ENCODE measurements at places on chromosomes 1 and 21. TPM values are rescaled to one million over a fixed set of nuclear protein-coding genes. Genes with fewer than 3 reads are reported as not detected.
A peak's percentile ranks its signal among the peaks of the same experiment; 100 is the strongest.

OR2L3 gene
- total RNA-seq: not detected

C1orf185 gene
- total RNA-seq: not detected

CLIC6 gene
- total RNA-seq: 11.2 TPM

LIN28A gene
- total RNA-seq: not detected

GPR157 gene
- 42.2 TPM for total RNA-seq

CLDN14 gene
- total RNA-seq: not detected

RGS4 gene
- total RNA-seq: 0.52 TPM

PKLR gene
- total RNA-seq: not detected

TMEM51 gene
- total RNA-seq: 4.9 TPM

- DNase-seq: peak; percentile 86
Measured at GRCh38 chr1:16078925-16079656, 5.6 kb upstream of the FAM131C start.

- DNase-seq: no peak
Measured at GRCh38 chr1:7534061-7534825, 236.9 kb upstream of the VAMP3 start.

- no peak for DNase-seq
Measured at GRCh38 chr1:68551459-68551858, 54.6 kb upstream of the DEPDC1 start.

DNA sequence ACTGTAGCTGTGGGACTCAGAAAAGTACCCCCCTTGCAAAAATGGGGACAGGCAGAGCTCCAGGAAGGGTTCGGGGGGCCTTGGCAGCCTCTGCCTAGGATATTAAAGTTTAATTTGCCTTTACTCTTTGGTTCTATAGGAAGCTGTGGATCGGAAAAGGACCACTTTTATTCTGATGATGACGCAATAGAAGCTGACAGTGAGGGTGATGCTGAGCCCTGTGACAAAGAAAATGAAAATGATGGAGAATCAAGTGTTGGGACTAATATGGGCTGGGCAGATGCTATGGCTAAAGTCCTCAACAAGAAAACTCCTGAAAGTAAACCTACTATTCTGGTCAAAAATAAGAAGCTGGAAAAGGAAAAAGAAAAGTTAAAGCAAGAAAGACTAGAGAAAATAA, 17.1 kb downstream of the RRP15 start:
- DNase-seq: no peak

- DNase-seq: no peak
Measured at GRCh38 chr1:193558491-193559028, 372.1 kb upstream of the B3GALT2 start.

- DNase-seq: no peak
Measured at GRCh38 chr21:41215856-41216408, 48.0 kb downstream of the BACE2 start.

DNA sequence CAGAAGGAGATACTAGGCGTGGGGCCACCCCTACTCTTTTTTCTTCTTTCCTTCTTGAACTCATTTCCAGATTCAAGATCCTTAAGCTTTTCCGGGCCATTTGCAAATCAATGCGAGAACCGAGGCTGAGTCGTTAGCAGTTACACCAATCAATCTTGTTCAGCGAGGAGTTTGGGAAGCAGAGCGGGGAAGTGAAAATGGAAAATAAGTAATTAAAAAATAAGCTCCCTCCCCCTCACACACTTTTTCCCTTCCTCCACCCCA, 1.7 kb upstream of the NEGR1 start:
- no peak for DNase-seq

- no peak for DNase-seq
Measured at GRCh38 chr1:109904105-109904817, 6.4 kb upstream of the CSF1 start.

- DNase-seq: no peak
Measured at GRCh38 chr1:2337501-2337900, 53.9 kb downstream of the MORN1 start.

DNA sequence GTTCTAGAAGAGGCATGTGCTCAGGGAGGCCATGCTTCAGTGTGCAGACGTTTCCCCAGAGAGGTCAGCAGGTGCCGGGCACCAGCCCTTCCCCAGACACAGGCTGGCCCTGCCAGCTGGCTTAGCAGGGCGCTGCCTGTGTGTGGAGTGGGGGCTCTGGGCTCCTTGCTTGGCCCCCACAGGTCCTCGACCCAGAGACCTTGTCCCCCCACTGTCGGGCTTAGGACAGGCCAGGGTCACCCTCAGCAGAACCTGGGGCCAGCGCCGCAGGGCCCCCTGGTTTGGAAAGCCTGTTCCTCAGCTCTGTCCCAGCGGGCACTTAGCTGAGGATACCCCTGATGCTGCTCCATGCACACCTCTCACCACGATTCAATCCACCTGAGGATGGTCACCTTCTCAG, 172.3 kb upstream of the ARHGEF16 start:
- DNase-seq: no peak
